ENCODE measurements at places on chromosomes 6 and 20. TPM values are rescaled to one million over a fixed set of nuclear protein-coding genes. Genes with fewer than 3 reads are reported as not detected.

Gene SRC
- total RNA-seq, result 29.6 TPM

DNA sequence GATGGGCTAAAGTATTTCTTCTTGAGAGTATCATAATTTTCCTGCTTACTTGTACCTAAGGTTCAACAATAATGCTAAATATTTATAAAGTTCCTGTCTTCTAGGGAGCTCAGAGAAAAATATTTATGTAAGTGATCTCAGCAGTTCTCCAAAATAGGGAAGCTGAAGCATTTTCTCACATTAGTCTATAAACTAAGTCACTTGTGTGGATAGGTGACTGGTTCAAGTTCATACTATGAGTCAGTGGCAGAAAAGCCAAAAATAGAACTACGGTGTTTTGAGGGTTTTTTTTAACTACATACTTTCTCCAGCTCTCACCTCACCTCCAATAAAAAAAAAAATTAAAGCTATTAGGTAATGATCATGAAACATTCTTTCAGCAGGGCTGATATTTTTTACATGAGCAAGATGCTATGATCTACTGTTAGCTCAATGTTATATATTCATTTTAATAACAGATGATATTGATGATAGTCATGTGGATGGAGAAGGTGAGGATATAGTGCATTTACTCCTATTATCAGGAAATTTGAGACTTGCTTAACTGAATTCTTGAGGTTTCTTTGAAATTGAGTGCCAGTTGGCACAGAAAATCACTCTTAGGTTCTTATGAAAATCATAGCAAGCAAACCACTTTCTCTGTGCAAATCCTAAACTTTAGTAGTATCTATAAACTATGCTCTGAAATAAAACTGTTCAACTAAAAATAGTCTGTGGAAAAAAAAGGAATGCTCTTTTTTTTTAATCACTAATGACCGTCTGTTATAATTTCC is 4.1 kb upstream of the MOXD1 start:
- DNase-seq, result no peak

DNA sequence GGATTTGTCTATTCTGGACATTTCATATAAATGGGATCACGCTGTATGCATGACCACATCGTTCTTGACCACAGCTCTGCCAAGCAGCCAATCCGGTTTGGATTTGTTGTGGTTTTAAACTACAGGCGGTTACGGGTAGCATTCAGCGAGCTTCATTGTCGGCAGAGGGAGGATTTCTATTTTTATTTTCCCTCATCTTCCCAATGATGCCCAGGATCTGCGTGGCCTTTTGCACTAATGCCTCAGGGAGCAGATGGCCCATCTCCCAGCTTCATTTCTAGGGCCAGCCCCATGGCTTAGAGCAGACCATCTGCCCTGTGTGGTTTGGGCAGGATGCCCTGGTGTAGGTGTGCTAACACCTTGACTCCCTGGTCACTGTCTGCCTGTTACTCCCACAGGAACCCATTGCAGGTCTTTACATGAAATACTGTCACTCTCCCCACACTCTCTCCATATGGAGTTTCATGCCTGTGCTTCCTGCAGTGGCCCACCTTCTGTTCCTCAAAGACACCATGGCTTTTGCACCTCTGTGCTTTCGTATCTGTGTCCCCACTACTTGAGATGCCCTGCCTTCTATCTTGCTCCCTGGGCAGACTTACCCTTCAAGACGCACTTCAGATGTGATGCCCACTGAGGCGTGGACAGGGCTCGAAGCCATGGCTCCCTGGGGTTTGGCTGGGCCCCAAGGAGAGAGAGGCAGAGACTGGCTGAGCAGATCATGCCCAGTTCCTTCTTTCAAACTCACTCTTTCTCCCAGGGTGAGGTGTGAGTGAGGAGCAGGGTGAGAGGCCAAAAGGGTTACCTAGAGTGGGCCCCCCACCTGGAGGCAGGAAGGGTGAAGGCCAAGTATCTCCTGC is 26.0 kb downstream of the SDCBP2 start:
- no peak for DNase-seq

DNA sequence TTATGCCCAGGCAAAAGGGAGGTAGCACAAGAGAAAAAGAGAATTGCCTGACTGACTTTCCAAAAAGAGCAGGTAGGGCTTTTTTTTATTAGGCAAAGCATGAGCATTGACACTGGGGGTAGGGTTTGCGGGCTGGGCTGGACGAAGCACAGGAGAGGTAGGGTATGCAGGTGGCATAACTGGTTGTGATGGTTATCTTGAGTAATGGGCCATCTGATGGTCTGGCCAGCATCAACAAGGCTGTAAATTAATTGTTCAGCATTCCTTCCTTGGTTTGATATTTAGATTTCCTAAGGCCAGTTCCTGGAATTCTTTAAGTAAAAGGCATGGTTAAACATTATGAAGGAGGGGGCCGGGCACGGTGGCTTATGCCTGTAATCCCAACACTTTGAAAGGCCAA is 13.9 kb upstream of the BFSP1 start:
- DNase-seq, result no peak

- no peak for DNase-seq
Measured at GRCh38 chr20:3734111-3734843, 1.8 kb downstream of the HSPA12B start.

All from HFFc6 (cell line).